Posterior cingulate gyrus (tissue), 11 donors: ENCODE measurements at places on chromosomes 5 and 9.

DNA sequence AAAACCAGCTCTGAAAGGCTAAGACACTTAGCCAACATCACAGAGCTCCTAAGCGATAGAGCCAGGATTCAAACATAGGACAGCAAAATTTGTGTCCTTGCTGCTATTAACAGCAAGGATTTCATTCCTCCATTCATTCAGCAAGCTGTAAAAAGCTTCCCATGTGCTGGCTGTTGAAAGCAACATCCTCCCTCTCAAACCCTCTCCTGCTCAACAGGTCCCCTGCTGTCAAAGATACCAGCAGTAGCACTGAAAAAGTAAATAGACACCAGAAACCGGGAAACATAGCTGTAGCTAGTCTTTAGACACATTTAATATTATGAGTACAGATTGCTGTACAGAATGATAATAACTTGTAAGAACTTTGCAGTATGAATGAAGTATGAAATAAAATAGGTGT, 52.6 kb upstream of the ADAMTSL1 start:
- DNase-seq = no peak

DNA sequence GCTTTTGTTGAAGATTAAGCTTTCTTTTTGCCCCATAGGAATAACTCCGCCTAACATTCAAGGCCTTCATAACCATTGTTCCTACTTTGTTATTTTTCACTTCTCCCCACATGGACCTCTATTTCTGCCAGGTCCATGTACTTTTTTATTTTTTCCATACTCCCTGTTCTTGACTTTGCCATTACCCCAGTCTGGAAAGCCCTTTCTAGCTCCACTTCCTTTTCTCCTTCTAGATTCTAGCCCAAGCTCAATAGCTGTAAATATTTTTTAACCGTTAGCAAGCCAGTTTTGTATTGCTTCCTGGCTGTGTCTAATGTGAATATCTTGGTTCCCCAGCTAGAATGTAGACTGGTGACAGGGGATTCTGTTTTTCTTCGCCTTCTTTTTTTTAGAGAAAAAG, 26.1 kb downstream of the NCBP1 start:
- DNase-seq = no peak

DNA sequence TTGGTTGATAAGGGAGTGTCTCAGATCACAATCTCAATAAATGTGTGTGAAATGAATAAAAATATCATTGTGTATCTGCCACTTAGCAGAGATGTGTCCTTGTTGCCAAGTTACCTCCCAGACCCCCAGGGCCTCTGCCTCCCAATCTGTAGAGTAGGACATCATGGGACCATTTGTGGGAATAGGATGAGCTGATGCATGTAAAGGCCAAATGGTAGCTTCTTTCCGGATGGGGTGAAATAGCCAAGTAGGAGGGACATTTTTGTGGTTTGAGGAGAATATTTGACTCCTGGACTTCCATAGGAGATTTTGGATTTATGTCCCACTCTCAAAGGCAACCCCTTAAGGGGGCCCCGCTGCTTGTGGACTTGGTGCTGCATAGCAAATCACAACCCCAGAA, 82.6 kb upstream of the HRH2 start:
- no peak for DNase-seq

DNA sequence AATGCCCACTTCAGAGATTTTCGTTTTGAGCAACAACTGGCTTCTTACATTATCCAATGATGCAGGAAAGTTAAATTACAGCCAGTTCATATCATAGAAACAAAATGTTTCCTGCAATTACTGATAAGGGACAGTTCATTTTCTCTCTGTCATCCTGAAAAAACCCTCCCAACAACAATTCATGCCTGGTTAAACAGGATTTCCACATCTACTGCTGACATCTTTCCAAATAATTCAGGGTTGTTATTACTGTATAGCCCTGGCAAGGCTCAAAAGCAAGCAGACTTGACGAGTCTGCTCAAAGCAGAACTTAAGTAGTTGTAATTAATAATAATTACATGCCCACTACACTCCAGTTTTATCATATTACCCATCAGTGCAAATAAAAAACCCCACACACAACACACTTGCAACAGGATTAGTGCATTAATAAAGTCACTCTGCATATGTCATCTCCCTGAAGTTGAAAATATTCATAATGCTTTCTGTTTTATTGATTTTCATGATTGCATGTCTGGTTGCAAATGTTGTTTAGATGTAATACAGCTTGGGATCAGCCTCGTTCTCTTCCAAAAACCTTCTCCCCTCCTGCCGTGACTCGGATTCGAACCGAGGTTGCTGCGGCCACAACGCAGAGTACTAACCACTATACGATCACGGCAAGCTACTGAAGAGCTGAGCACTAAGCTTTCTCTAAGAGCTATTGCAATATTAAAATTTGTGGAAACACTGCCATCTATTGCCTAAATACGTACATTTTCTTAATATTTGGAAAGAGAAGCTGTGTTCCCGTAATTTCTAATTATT, 119.6 kb upstream of the NFIB start:
- DNase-seq = peak; percentile 42

DNA sequence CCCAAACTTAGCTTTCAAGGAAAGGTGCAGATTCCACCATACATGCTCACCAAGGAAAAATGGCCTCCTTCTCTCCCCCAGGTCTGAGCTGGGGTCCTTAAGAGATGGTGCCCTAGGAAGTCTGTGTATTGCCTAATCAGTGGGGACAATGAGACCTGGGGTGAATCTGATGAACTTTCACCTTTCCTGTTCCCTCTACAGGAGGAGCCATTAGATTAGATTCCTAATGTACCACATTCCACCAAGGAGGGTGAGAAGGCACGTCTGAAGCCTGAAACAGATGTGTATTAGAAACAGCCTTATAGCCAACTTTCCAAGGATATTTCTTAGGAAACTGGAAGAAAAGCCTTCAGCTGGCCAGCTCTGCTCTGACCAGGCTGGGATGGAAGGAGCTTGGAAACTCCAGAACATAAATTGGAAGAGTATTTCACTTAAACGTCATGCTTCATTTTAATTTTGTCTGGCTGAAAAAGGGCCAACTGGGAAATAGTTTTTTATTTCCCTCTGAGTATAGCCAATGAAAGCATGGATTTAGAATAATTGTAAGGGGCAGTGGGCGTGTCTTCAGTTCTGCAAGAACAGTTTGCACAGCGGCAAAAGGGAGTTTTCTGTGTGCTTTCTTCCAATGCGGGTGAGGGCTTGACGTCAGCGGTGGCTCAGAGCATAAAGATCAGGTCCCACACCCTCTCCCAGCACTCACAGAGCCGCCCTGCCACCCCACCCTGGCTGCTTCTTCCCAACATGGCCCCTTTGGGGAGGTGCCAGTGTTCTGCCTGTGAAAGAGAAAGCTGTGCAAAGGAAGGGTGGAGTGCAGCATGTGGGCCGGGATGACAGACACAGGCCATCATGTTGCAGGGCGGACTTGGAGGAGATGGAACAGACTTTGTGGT, 210.9 kb downstream of the ESM1 start:
- DNase-seq = peak; percentile 84

- DNase-seq = no peak
Observed at GRCh38 chr9:134252084-134252830, 74.0 kb upstream of the RXRA start.

DNA sequence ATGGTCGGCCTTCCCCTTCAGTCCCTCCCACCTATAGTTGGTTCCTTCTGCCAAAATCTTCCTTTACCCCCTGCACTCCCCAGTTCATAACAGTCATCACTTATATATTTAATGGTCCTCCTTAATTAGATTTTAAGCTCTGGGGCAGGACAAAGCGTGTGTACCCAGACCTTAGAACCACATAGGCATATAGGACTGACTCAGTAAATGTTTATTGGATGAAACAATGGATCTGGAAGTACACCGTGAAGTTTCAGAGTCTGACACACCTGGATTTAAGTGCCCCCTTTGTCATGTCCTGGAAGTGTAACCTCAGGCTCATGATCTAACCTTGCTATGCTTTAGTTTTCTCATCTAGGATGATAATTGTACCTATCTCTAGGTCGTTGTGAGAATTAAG, 32.0 kb downstream of the STARD4 start:
- no peak for DNase-seq

GRCh38 chr9:133108794-133109641, 12.0 kb downstream of the RALGDS start:
- DNase-seq = no peak

DNA sequence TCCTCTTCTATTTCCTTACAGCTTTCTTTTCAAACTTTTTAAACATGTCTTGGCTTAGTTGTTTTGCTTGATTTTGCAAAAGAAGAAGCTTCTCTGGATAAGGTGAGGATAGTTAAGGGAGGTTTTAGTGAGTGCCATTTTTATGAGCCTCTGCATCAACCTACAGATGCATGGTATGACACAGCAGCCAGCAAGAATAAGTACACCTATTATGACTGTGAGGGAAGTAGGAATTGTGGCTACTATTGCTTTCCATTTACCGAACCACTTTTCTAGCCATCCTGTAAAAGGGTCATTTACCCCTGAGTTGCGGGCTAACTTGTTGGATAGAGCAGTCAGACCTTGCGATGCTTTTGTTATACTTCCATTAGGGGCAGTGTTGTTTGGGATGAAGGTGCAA, 7.0 kb upstream of the TUT7 start:
- DNase-seq = no peak

- no peak for DNase-seq
Observed at GRCh38 chr5:150590979-150591695, 49.3 kb upstream of the SYNPO start.

GRCh38 chr9:19231126-19231903, 822 bp downstream of the DENND4C start:
- no peak for DNase-seq

DNA sequence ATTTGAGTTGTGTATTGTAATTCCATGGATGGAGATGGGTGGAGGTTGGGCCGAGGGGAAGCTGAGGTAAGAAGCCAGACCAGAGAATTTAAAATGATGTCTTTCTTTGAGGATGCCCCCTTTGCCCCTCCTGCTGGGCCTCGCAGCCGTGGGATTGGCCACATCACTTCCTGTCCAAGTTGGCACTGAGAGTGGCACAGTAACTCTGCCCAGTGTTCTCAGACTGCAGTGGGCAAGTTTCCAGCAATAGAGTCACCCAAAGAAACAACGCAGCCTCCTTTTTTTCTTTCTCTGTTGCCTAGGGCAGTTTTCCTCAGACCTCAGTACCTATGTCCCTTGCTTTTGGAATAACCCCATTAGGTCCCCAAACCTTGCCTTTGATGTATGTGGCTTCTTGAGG, 306.6 kb upstream of the DMRT1 start:
- DNase-seq = peak; percentile 68

DNA sequence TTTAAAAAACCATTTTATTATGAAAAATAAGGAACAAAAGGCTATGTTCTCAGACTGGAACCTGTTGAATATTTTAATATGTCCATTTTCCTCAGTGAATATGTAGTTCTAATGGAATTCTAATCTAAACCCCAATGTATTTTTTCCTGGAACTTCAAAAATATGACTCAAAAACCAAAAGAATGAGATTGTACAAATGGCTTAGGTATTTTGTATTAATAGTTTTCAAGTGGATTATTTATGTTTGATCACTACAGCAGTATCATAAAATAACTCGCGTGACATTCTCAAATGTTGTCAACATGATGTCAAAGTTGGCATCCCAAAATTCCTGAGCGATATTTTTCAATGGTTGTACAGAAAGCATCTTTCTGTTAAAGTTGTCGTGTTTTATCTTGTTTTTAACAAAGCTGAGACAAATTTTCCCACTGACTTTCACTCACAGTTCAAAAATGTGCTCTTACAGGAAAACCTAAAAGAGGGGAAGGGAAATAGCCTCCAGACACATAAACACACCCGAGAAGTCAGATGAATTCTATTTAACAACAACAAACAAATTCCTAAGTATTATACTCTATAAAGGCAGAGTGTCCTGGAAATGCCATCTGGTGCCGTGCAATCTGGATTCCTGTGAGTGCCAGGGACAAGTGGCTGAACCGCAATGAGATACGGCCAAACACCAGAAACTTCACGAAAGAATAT, 68.1 kb upstream of the TAS2R1 start:
- DNase-seq = no peak

DNA sequence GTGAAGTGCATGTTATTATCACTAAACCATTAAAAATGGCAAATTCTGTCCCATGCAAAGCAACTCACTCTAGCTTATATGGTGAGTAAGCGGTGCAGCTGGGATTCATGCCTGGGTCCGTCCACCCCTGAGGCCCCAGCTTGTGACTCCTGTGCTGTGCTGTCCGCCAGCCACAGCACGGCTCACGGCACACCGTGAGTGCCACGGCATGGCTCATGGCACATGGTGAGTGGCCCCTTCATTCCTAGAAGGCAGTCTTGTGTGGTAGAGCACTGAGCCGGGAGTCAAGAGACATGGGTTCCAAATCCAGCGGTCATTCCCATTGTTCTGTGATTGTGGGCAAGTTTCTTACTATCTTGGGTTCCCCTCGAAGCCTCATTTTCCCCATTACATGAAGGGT, 18.8 kb downstream of the RGS3 start:
- no peak for DNase-seq

DNA sequence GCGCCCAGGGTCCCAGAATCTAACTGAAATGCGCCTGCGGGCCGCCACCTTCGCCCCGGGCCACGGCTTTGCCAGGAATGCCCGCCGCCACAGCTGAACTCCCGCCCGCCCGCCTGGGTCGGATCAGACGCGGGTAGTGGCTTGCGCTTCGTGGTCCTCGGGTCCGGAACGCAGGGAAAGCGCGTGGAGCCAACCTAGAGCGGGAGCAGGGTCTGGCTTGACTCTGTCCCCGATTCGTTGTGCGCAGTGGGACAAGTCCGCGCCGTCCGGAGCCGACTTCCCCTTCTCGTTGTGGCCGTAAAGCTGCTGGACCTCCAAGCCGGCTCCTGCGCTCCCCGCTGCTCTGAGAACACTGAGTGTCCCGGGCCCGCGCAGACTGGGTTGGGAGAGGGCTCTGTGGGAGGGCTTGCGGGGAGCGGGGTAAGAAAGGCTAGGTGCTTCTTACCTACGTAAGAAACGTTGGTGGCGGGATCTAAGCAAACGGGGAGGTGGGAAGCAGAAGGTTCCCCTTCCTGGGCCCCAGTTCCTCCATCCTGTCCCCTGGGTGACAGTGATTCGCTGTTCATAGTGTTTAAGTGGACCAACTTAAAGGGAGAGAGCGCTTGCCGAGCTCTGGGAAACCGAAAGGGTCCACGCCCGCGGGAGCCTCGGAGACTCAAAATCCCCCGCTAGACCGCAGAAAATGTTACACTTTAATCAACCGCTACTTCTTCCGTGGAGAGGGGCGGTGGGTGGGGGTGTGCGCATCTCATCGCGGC, 4.4 kb upstream of the FOXE1 start:
- DNase-seq = no peak

DNA sequence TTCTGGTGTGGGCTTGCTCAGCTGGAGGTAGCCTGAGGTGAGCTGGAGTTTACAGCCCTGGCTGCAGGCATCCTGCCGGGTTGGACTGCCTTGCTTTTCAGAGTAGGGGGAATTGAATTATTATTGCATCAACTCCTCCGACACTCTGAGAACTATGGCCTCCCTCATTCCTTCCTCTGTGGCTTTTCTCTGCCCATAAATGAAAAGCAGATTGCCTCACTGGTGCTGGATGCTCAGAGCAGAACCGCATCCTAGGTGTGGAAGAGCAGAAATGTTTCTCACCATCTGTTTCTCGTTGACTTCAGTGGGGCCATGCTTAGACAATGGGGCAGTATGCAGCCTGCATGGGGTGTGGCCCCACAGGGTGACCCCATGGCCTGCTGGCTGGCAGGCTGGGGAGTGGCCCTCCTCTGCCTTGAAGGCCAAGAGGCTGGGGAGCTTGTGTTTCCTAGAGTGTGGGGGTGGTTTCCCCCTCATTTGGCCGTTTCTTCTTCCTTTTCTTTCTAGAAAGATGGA, 27.3 kb upstream of the TGFBI start:
- DNase-seq = no peak

- DNase-seq = no peak
Observed at GRCh38 chr9:19623941-19624340, 164.9 kb downstream of the SLC24A2 start.
